Hippocampal formation (tissue), 2 donors: ENCODE measurements at places on chromosomes 4 and X.

- no peak for DNase-seq
Observed at GRCh38 chrX:119495734-119496726, 27.8 kb downstream of the SLC25A5 start.

DNA sequence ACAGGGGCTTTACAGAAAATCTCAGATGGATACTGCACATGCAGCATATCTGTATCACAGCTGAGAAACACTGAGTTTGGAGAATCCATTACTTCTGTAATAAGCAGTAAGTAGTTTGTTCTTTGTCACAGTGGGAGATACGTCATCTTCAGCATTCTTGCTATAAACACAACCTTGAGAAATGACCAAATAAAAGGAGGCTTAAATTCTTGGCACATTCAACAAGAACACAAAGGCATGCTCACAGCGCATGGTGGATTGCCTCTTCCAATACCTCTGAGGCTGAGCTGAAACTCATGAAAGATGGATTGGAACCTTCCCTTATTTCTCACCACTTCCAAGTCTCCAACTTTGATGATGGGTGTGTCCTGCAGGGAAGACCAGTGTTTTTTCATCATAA, 54.5 kb downstream of the ANXA5 start:
- DNase-seq, result no peak

DNA sequence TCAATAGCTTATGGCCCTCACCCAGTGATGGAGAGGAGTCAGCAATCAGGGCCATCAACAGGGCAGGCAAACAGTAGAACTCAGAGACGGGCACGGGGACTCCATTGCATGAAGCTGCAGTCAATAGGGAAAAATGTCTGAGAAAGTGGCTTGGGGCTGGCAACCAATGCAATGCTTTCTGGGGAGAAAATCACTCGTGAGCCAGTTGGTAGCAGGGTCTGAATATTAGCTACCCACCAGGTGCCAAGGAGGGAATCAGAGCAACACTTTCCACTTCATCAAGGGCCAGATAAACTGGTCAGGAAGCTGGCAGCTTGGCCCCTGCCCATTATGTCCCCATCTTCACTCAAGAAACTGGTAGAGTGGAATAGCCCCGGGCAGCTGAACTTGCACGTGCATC, 80.7 kb downstream of the STARD8 start:
- no peak for DNase-seq

GRCh38 chrX:45524296-45524695, 323.6 kb upstream of the DIPK2B start:
- no peak for DNase-seq

- DNase-seq, result no peak
Observed at GRCh38 chrX:73799888-73800287, 236.9 kb downstream of the CHIC1 start.

DNA sequence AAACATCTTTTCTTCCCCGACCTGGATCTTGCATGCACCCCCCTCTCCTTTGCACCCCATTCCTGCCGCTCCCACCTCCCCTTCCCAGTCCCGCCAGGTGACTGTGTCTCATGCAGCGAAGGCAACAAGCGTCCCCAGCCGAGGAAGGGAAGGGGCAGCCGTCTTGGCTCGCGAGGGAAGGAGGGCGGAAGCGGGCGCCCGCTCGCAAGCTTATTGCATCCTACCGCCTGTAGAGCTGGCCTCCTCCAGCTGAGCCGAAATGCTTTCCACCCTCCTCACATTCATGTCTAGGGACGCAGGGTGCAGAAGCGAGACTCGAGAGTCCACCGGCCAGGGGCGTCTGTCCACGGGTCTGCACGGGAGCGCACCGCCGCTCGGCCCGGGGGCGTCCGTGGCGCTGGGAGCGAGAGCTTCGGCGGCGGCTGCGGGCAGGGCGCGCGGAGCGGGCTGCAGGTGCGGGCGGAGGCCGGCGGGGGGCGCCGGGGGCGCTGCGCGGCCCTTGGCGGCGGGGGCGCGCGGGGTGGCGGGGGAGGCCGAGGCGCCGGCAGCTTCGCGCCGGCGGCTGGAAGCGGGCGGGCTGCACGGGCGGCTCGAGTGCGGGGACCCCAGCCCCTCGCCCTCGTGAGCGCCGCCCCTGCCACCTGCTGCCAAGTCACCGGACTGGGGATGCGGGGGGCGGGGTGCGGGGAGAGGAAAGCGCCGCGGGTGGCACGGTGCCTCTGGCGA, at the start of gene KCNIP4:
KCNIP4 (minus strand) TSS at position 426 of the 726 bp plus-strand sequence.
- DNase-seq, result no peak

- DNase-seq, result no peak
Observed at GRCh38 chr4:19473569-19473968, 778.1 kb upstream of the SLIT2 start.

- no peak for DNase-seq
Observed at GRCh38 chrX:17632942-17633341, 104.4 kb upstream of the SCML1 start.

- DNase-seq, result no peak
Observed at GRCh38 chr4:93303440-93303839, 525.1 kb upstream of the ATOH1 start.

- no peak for DNase-seq
Observed at GRCh38 chr4:87633243-87633642, 16.8 kb upstream of the DMP1 start.

DNA sequence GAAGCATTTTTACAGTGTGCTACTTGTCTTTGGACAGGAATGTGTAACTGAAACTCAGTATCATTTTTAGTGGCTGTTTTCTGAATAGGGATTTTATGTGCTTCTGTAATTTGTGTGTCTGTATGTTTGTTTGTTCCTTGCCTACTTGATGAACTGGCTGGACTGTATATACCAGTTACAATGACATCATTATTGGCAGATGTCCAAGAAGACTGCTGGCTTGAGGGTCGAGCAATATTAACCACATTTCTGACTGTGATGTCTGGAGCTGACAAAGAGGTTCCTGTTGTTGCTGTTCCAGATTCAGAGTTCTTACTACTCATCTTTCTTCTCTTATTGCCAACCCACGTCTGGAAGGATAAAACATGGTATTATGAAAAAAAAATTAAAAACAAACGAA, 33.0 kb downstream of the HDX start:
- DNase-seq, result no peak

- DNase-seq, result no peak
Observed at GRCh38 chr4:173685165-173685830, 155.3 kb upstream of the HAND2 start.

- DNase-seq, result no peak
Observed at GRCh38 chrX:110215411-110215810, 102.5 kb downstream of the AMMECR1 start.

DNA sequence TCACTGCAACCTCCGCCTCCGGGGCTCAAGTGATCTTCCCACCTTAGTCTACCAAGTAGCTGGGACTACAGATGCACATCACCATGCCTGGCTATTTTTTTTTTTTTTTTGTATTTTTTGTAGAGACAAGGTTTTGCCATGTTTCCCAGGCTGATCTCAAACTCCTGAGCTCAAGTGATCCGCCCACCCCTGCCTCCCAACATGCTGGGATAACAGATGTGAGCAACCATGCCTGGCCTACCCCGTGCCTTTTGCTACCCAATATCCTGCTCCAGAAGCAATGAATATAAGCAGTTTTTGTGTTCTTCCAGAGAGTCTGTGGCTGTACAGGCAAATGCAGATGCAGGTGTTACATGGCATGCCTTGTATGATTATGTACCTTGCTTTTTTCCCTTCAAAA, 50.5 kb downstream of the TBC1D14 start:
- DNase-seq, result no peak

- no peak for DNase-seq
Observed at GRCh38 chrX:115912372-115912897, 258.1 kb upstream of the AGTR2 start.

- DNase-seq, result no peak
Observed at GRCh38 chr4:73875401-73875800, 6.2 kb downstream of the CXCL1 start.

GRCh38 chrX:281166-281999, at the start of gene PLCXD1:
Gene PLCXD1, plus strand, starts transcription at chrX:281381. Its CDS starts 2,807 bp downstream, at chrX:284188.
- DNase-seq, result no peak

GRCh38 chr4:42371305-42372252, 25.7 kb upstream of the SHISA3 start:
- DNase-seq, result no peak

GRCh38 chrX:15016051-15016450, 142.8 kb downstream of the MOSPD2 start:
- DNase-seq, result no peak

DNA sequence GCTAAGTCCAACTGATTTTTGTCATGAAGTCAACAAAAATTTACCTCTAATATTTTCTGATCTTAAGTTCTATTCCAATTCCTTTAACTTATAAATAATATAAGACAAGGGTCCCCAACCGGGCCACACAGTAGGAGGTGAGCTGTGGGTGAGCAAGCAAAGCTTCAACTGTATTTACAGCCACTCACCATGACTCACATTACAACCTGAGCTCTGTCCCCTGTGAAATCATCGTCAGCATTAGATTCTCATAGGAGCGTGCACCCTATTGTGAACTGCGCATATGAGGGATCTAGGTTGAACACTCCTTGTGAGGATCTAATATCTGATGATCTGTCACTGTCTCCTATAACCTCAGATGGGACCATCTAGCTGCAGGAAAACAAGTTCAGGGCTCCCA, 227.4 kb downstream of the MAPK10 start:
- no peak for DNase-seq

DNA sequence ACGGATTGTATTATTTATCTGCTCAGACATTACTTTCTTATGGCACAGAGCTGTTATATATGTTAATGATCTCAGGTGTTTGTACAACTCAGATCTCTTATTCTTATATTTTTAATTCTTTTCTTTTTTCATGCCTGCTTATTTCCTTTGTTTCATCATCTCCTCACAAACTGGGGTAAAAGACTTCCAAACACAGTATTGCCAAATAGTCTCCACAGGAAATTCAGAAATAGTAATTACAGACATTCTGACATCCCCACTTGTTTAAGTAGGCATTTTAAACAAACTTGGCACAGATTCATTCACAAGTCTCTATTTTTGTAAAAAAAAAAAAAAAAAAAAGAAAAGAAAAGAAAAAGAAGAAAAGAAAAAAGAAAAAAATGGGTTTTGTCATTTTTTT, 129.7 kb upstream of the USP38 start:
- DNase-seq, result no peak

- no peak for DNase-seq
Observed at GRCh38 chrX:97616883-97617530, 733.3 kb downstream of the RPA4 start.

- DNase-seq, result no peak
Observed at GRCh38 chr4:123104310-123105025, 182.1 kb upstream of the NUDT6 start.

GRCh38 chr4:88445252-88445651, 11.7 kb upstream of the HERC5 start:
- DNase-seq, result no peak

DNA sequence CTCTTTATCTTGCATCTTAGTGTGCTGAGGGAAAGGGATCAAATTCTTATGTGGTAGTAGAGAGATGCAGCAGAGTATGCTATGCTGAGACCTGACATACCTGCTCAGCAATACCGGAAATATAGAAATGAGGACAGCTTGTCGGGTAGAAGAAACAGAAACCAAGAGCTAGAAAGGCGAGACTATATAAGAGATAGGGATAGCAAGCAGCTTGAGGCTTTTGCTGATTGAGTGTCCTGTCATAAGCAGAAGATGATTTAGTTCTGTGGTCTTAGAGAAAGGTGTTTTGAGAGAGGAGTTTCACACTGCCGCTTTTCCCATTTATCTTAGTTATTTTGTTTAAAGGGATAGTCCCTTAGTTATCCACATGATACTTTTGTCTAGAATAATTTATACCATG, 31.7 kb downstream of the USP9X start:
- no peak for DNase-seq

GRCh38 chr4:161642708-161643107, 521.1 kb downstream of the FSTL5 start:
- DNase-seq, result no peak

DNA sequence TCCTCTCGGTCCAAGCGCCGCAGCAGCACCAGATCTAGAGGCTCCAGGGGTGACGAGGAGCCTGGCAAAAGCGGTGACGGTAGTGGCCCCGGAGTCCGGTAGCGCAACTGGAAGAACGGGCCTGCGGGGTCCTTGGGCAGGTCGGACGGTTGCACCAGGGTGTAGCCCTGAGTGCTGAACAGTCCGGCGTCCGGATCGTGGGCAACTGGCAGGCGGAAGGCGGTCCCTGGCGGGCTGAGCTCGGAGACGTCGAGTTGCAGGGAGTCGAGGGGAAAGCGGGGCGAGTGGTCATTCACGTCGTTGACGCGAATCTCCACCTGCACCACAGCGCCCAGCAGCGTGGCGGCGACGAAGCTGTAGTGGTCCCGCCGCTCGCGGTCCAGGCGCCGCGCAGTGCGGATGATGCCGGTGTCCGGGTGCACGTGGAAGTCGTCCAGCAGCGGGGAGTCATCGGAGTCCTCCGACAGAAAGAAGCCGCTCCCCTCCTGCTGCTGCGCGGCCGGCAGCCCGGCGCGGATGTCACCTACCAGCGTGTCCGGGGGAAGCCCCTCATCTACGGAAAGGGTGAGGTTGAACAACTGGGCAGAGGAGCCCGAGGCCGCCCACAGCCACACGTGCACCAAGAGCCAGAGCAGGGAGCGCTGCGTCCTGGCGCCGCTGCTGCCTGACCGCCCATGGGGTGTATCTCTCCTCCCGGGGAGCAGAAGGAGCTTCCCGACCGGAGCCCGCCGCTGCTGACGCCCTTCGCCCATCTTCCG, 837 bp downstream of the DCHS2 start:
- no peak for DNase-seq

DNA sequence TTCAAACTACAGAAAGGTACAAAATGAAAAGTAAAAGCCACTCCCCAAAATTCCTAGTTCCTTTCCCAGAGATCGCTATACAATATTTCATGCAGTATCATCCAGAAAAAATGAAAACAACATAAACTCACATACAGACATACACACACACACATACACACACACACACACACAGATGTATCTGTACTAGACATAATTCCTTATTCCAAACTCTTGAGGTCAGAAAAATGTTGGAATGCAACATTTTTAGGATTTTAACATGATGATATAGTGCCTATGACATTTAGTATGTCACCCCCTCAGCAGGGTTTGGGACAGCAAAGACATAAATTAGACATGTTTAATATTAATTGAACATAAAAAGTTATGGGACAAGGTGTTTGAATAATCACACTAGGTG, 73.4 kb upstream of the LHFPL1 start:
- DNase-seq, result no peak

DNA sequence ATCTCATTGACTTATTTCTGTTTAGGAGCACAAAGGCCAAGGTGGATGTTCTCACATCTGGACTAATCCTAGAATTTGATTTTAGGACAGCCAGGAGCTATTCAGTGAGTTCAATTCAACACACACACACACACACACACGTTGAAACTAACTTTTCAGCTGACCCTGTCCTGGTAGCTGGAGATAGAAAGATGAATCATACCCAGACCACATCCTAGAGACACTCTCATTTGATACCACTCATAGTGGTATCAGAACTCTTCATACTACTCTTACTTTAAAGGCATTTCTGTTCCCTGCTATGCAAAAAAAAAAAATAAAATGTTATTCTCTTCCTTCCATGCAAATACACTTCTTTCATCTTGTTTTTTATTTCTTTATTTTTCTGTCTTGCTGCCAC, 36.7 kb downstream of the KLF8 start:
- no peak for DNase-seq

GRCh38 chrX:112840382-112841113, at the start of gene AMOT:
Gene AMOT, minus strand, starts transcription at chrX:112840831. Its CDS starts 17,705 bp downstream, at chrX:112823126.
- peak; percentile 64 for DNase-seq

- no peak for DNase-seq
Observed at GRCh38 chrX:151694661-151695582, at the start of gene PRRG3. Gene PRRG3, plus strand, starts transcription at chrX:151695458. Its CDS starts 3,357 bp downstream, at chrX:151698815.
